ENCODE measurements at places on chromosomes 4 and X. TPM values are rescaled to one million over a fixed set of nuclear protein-coding genes. Genes with fewer than 3 reads are reported as not detected.

DNA sequence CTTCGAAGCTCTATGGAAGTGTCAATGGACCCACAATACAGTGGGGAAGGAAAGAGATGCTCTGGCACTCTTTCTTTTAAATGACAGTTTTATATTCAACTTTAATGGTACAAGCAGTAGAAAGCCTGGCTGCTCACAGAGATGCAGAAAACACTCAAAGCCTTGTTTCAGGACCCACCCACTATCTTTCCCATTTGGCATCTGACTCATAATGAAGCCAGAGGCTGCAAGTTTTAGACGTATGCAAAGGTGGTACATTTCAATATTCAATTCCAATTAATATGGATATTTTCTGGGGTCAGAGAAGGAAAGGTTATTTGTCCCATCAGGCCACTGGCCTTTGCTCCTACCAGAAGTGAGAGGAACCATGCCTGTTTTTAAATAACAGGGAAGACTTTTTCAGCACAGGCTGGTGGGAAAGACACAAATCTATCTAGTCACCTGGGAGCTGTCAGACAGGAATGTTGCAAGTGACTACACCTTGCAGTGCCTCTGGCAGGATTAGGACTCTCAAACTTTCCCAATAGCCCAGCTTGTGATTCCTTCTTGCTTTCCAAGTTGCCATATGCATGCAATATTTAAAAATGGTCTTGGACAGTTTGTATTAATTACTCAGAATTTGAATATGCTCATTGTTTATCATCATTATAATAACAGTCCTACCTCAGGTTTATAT lies 70.0 kb upstream of the RAB40AL start:
- no peak for DNase-seq

ETDB gene
- not detected for polyA plus RNA-seq

DNA sequence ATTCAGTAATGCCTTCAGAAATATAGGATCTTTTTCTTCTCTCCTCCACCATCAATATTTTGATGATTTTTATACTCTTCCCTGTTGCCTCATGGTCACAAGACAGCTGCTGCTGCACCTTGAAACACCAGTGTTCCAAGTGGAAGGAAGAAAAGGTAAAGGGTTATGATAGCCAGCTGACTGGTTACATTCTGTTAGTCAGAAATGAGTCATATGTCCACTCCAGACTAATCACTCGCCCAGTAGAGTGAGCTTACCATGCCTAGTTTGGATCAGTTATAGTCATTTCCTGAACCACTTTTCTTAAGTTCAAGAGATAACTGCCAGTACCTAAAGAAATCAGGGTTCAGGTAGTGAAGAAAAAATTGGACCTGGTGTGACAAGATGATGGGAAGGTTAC lies 532.3 kb upstream of the SMIM31 start:
- DNase-seq: no peak

- no peak for DNase-seq
Observed at GRCh38 chrX:153320555-153321184, 897 bp downstream of the PNMA6F start.

HEPH gene
- polyA plus RNA-seq: not detected

DNA sequence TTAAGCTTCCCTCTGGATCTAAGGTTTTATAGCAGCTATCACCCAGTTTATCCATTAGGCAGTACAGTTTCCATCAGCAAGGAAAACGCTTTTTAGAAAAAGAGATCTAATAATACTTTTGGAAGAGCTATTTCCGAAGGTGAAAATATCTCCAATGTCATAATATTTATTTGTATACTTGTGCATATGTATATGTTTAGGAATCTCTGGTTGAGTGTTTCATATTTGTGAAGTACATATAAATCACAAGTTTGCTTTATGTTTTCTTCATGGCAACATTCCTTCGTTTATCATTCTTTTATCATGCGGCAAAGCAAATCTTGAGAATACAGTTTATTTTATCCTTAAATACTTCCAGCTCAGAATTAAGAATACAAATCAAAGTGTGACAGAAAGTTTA lies 6.2 kb upstream of the PCDH18 start:
- DNase-seq: no peak

GRCh38 chrX:37867536-37868153 lies 20.3 kb upstream of the DYNLT3 start:
- DNase-seq: no peak

DNA sequence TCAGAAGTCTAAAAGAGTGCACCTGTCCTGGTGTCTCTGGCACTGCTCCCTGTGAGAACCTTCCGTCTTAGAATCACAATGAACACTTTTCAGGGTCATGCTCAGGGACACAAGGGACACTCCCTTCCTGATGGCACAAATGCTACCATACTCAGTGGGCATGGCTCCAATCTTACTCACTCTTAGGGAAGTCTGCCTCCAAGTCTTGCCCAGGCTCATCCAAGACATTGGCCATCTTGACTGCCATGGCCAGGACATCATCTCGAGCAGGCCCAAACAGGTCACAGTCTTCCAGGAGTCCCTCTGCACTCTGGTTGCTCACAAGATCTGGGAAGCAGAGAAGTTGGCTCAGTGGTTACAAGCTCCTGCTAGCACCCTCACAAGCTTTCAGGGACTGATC lies 8.8 kb downstream of the ZMYM3 start:
- no peak for DNase-seq

DNA sequence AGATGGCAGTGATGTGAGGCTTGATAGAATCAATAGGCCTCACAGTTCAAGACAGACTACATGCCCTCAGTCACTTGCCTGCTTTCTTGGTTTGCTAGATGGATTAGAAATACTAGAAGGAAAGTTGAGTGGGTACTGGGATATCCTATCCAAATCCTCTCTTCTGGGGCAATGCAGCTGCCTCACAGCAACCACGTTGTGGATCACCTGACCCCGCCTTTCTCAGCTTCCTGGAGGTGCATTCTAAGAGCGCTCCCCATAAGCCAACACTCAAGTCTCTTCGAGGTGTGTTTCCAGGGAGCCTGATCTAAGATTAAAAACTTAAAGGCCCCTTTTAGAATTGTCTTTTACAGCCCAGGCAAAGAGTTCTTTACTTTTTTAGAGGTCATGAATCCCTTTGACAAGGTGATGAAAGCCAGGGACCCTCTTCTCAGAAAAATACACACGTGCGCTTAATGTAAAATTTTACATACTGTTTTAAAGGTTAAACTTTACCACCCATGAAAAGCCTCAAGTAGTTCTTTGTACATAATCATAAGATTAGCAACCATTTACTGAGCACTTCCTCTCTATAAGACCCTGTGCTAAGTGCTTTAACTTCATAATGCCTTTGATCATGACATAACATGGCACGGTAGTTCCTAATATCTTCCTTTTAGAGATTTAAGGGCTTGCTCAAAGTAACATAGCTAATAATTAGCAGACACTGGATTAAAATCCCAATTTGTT lies 840 bp upstream of the RPL34 start:
- DNase-seq: peak; percentile 37

TBC1D9 gene
- polyA plus RNA-seq: not detected

GRCh38 chr4:122806981-122807679 lies 19.5 kb upstream of the FGF2 start:
- DNase-seq: no peak

NSG1 gene
- 4.6 TPM for polyA plus RNA-seq

TMSB15C gene
- polyA plus RNA-seq: 0.16 TPM

DNA sequence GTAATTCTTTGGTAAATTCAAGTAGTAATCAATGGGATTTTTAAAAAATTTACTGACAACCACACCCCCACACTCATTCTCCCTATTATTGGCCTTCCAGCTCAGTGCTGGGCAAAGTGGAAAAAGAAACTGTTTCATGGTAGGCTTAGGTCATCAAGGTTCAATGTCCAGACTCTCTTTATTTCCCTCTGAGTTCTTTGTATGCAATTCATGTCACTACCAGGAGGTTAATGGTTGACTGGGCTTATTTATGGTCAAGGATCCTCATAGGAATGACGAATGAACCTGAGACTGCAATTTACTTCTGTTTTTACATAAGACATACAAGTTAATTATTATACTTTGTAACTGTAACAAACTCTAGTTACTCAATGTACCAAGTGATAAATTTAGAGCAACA lies 403.2 kb downstream of the KLHL13 start:
- no peak for DNase-seq

- DNase-seq: no peak
Observed at GRCh38 chr4:42344309-42344708, 53.0 kb upstream of the SHISA3 start.

SULT1B1 gene
- polyA plus RNA-seq: 5.1 TPM

Measured in CD4-positive, CD25-positive, alpha-beta regulatory T cell (primary cell).